Stimulated activated CD4-positive, alpha-beta T cell treated with anti-CD3 and anti-CD28 coated beads, Interleukin-1b, Interleukin-23, amount 100 ng/mL, for 1 hour (primary cell): ENCODE measurements at places on chromosomes 3 and 15.

- DNase-seq: no peak
These were observed 2.1 kb downstream of the RNF168 start for GRCh38 chr3:196501316-196502044.

DNA sequence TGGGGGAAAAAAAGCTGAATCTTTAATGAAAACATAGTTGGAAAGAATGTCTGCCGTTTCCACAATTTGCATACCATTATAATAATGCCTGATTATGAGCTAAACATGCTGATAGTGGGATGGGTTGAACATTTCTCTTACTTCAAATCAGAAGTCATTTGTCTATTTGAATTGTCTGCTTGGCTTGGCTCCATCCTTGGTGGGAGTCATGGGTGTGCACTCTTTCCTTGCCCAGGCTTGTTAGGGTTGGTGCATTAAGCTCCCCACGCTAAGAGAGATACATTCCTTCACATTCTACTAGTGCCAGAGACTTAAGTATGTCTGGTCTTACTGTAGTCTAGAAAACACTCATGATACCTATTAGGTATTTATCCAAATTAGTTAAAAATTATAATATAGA lies 121.4 kb upstream of the RARB start:
- DNase-seq: no peak

GRCh38 chr15:39313467-39313866 lies 267.4 kb upstream of the THBS1 start:
- DNase-seq: no peak

DNA sequence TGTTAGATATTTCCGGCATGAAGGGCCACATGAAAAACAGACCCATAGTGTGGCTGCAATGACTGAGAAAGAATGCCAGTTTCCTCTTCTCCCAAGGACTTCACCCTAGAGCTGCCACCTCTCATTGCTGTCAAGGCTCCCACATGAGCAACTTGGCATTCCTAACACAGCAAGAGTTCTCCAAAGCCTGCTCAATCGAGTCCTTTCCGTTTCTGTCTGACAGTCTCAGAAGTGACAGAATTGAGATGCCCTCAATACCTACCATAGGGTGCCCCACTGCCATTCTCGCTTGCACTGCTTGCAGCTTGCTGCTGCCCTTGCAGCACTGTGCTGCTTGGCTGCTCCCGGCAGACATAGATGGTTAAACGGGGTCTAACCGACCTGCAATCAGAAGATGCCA lies 44.3 kb downstream of the UBP1 start:
- DNase-seq: no peak

- peak; percentile 2 for DNase-seq
These were observed 98.9 kb upstream of the TLE3 start for GRCh38 chr15:70196372-70197316.

DNA sequence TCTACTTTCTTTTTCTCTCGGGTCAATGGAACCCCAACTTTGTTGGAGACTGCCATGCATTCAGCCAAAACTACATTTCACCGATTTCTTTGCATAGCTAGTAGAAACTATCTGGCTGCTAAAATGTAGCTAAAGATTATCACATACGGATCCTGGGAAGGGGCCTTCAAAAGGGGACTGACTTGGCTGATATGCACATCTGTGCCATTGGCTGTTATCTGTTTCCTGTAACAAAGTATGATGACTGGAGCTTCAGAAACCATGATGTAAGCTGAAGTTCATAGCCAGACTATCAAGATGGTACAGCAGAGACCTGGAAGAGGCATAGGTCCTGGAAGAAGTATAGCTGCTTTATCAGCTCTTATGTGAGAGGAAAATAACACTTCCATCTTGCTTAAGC lies 179.1 kb downstream of the NSUN3 start:
- no peak for DNase-seq

GRCh38 chr15:45401665-45402161 lies 23.4 kb upstream of the GATM start:
- no peak for DNase-seq

DNA sequence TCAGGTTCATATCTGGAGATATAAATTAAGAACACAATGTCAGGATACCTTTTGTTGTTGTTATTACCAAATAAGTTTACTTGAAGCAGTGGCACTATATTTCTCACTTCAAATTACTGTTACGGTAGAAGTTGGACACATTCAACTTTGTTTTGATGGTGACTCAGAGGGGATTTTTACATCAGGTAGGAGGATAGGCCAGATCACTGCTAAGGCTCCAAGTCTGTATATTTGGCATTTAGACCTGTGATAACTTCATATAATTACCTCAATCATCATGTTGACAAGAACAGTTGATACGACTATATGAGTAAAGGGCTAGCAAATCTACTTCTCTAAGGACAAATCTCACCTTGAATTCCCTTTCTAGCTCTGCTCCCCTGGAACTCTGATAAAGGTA lies 15.6 kb downstream of the LZTFL1 start:
- DNase-seq: no peak

DNA sequence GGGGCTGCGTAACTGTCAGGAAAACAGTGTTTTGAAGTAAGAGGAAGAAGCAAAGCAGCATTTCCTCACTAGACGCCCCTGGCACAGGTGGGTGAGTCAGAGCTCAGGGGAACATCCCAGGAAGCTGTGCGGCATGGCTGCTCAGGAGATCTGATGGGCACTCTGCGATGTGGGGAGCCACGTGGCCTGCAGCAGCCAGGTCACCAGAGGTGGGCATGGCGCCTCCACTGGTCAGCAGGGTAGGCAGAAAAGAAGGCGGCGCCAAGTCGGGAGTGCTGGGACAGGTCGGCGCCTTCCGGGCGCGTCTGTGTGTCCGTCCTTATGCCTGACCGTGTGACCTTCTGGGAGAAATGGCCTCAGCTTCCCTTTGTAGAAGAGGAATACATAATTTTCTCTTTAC lies 249.9 kb upstream of the ST8SIA2 start:
- no peak for DNase-seq

- no peak for DNase-seq
These were observed 36.5 kb upstream of the PLXNA1 start for GRCh38 chr3:126946405-126946804.

DNA sequence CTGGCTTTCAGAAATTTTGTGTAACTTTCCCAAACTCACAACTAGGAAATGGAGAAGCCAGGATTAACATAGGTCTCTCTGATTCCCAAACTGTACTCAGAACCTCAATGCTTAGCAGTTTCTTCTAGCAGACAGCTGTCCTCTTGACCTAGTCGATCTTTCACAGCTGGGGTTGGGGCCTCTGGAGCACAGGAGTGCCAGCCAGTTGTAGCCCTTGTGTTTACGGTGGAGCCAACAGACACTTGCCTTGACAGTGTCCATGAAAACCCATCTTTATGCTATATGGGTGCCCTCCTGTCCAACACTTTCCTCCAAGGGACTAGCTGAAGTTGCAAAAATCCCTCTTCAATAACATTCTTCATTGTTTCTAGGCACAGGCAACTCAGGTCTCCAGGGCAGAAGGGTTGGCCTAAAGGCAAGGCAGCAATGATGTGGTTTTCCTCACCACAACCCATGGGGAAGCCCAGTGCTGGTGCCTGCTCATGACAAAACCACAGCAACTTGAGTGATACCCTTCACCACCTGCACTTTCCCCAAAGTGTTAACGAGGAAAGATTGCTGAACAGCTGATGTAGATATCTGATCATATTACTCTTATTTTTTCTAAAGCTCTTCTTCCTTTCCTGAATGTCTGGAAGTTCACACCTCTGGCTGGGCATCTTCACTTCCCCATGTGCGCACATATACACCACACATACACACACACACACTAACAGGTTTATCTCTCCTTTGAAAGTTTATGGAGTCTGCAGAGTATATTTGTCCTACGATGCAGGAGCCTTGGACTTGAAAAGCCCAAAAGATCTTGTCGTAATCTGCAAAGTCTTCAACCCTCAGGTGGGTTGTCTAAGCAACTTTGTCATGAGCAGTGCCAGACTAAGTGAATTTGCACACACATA lies 11.0 kb upstream of the KNG1 start:
- no peak for DNase-seq

DNA sequence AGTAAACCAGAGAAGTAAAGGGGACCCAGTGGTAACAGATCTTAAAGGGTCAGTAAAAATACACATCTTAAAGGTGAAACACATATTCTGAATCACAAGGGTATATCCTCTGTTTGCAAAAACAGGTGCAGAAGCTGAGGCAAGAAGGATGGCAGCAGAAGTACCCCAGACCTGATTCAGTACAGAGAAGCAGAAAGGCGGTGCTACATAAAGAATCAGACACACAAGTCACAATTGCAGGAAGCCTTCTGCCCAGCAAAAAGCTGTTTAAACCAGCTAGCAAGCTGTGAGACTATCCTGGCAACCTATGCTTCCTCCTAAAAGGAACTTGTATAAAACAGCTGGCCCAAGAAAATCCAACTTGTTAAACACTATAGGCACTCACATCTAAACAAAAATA lies 49.4 kb downstream of the ZNF280D start:
- DNase-seq: no peak

DNA sequence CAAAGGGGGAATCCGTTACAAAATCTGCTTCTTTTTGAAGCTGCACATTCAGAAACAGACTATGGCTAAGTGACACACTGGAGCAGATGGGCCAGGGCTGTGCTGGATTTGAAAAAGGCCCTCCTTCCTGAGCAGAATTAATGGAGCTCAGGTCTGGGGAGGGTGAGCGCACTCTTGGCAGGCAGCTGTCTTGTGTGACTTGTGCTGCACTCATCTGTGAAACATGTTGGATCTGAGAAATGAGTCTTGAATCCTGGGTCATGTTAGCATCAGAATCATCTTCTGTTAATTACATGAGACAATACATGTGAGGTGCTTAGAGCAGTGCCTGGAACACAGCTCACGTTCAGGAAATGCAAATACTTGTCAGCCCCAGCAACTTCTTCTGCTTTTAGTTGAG lies 219.6 kb downstream of the THSD4 start:
- DNase-seq: no peak

DNA sequence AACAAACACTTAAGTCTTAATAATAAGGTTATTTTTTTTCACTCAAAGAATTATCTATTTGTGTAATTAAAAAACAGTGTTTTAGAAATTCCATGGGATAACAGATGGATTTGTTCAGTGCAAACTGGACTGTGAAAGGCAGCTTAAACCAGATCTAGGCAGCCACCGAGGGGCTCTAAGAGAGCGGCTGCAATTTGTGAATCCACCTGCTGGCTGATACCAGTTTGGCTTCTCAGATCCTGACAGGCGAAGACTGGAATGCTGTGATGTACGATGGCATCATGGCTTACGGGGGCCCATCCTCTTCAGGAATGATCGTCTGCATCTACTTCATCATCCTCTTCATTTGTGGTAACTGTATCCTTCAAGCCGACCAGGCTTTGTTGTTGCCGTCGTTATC lies 119.6 kb downstream of the CHDH start:
- no peak for DNase-seq

- no peak for DNase-seq
These were observed 15.0 kb downstream of the GRK7 start for GRCh38 chr3:141777957-141778813.

- DNase-seq: no peak
These were observed 18.6 kb upstream of the ZBTB20 start for GRCh38 chr3:115165701-115166100.

- DNase-seq: no peak
These were observed 22.6 kb upstream of the SLC7A14 start for GRCh38 chr3:170608475-170608874.

DNA sequence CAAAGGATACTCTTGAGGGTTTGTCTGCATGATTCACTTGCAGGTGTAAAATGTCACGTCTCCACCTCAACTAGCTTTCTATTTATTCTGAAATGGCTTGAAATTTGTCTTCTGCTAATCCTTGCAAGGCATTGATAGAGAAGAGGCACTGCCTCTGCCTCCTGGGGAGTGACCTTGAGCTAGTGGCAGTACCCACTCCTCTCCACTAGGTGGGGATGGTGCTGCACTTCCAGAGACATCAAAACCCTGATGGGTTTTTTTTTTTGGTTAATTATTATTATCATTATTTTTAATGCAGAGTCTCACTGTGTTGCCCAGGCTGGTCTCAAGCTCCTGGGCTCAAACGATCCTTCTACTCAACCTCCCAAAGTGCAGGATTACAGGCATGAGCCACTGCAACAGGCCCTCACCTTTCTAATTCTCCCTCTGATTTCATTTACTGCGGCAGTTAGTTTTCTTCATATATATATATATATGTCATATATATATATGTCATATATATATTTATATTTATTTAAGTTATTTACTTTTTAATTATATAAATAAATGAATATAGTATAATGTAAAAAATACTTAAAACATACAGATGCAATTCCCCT lies 117.6 kb upstream of the EIF1B start:
- DNase-seq: no peak

DNA sequence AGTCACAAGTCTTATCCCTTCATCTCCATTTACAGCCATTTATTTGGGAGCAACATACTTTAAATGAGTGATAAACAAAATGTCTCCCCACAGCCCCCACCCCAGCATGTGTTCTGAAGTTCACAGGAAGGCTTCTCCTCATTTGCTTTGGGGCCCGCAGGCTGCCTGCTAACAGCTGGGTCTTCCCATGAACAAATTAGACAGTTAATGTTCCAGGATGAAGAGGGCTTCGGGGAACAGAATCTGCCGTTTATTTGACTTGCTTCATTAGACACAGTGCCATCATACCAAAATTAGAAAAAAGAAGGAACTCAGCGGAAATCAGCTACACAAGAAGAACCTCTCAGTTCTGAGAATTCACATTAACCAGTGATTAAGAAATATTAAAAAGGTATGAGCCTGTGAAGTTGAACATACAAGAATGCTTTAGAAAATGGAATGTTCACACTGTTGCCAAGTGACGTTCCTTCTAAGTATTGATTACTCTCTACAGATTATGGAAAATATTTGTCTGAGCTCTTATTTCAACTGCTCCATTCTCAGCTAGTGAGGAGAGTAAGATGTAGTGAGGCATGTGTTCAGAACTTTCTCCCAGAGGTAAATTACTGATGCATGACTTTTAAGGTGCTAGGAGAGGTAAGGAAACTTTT lies 107.5 kb upstream of the THBS1 start:
- no peak for DNase-seq

- no peak for DNase-seq
These were observed 326.9 kb upstream of the DNAJC19 start for GRCh38 chr3:181316482-181316881.

GRCh38 chr3:120419797-120420196 lies 31.0 kb downstream of the FSTL1 start:
- no peak for DNase-seq

GRCh38 chr15:40409366-40409765 lies 3.8 kb downstream of the IVD start:
- no peak for DNase-seq
